ENCODE measurements at places on chromosomes 6 and 20.

DNA sequence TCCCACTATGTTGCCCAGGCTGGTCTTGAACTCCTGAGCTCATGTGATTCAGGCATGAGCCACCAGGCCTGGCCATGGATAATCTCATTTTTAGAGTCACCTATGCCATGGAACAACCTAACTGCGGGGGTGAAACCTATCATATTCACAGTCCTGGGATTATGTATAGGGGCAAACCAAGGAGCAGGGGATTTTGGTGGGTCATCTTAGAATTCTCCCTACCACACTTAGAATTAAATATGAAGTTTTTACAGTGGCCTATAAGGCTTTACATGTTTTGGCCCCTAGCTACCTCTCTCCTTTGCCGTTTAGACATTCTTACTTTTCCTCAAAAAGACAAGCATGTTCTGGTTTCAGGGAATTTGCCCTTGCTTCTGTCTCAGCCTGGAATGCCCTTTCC is 20.6 kb upstream of the VEGFA start:
- no peak for DNase-seq

- no peak for DNase-seq
These were observed 74.7 kb downstream of the POPDC3 start for GRCh38 chr6:105105094-105105493.

GRCh38 chr6:151004383-151005024 is 139.0 kb downstream of the MTHFD1L start:
- no peak for DNase-seq

GRCh38 chr20:40591119-40591518 is 97.9 kb downstream of the MAFB start:
- no peak for DNase-seq

DNA sequence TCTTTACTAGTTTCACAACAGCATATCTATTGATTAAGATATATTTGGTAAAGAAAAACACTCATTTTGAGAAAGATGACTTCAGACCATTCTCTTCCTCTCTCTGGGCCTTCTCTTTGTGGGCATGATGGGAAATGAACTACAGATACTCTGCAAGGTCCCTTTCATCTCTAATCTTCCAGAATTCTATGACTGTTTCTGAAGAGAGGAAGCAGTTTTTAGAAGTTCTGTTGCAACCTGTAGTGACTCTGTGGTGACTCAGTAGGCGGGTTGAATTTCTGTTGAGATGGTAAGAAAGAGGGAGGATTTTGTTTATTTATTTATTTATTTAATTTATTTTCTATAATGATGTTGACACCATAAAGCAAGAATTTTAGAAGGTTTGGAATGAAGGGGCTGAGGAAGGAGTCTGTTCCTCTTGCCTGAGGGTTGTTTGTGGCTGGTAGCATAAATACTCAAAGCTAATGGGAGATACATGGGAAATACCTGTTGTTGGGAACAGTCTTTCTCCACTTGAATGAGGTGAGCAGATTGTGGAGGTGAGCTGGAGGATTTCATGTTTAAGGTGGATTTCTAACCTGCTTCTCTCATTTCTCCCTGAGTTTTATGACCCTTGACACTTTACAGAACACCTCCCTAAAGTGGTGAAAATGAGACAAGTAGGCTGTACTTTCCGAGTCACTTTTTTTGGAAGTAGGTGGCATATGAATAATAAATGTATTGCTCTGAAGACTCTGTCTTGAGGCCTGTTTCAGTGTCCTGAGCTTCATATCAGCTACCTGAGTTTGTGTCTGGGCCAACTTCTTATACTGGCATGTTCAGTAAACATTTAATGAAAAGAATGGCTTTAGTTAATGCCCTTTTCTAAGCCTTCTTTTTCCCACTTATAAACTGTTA is 15.0 kb downstream of the ACSS2 start:
- no peak for DNase-seq

DNA sequence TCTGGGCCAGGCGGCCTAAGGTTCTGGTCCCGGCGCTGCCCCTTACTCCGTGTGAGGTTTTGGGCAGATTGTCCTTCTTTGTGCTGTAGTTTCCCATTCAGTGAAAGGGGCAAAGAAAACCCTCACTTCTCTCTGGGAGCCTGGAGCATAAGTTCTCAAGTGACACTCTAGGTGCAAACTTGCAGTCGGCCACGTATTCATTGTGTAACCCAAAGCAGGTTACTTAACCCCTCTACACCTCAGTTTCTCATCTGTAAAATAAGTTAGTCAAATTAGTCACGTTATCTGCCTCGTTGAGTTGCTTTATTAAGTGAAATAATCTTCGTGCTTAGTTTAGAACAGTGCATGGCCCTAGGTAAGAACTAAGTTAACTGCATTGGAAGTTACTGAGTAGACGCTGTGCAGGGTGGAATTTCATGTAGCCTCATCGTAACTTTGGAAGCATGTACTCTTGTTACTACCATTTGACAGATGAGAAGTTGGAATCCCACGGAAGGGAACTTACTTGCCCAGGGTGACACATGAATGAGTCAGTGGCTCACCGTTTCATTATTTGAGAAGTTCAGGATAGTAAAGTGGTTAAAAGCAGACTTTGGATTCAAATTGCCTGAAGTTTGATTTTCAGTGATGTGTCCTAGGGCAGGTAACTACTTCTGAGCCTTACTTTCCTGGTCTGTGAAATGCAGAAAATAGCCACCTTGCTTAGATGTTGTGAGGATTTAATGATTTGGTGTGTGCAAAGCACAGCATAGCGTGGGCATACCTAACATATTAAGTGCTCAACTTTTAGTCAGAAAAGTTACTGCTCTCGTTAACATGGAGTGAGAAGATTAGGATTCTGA is 556 bp upstream of the MROH8 start:
- DNase-seq: no peak

GRCh38 chr6:145784683-145785082 is 29.9 kb downstream of the FBXO30 start:
- DNase-seq: no peak

DNA sequence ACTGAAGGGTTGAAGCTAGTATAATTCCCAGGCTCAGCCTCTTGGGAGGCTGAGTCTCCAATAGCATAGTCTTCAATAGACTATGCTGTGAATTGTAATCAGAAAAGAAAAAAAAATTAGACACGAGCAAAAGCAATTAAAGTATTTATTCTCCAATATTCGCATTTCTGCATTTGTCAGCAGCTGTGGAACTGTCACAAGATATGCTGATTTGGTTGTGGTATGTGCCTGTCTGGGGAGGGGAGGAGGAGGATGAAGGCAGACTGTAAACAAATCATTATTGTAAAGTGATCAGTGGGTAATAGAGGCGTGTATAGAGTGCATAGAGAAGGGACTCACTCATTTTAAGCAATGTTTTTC is 10.1 kb upstream of the BICRAL start:
- DNase-seq: no peak

GRCh38 chr20:59616306-59616705 is 12.0 kb downstream of the PHACTR3 start:
- no peak for DNase-seq

DNA sequence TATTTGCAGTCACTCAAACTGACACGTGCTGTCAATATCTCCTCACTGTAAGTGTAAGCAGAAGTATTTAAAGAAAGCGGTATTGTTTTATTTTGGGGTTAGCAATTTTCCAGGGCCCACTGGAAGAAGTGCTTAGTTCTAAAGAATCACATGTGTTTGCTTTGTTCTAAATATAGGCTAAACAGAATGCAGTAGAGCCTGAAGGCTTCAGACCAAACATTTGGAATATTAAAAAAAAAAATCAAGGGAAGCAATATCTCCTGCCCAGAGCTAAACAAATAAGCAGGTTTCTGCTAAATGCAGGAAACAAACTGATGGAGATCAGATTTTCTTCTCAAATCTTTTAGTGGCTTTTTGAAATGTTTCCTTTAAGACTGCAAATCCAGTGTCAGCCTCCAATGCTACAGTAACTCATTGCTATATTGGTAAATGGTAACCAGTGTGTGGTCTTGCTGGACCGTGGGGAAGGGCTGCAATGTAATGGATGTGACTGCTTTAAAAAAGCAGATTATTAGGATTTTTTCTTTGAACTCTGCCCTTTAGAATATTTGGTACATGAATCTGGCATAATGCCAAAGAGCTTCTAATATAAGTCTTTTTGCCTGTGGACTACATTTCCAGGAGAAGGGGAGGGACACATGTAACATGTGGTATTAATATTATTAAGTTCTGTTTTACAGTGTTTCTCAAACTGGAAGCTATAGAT is 317.1 kb upstream of the FERMT1 start:
- no peak for DNase-seq

DNA sequence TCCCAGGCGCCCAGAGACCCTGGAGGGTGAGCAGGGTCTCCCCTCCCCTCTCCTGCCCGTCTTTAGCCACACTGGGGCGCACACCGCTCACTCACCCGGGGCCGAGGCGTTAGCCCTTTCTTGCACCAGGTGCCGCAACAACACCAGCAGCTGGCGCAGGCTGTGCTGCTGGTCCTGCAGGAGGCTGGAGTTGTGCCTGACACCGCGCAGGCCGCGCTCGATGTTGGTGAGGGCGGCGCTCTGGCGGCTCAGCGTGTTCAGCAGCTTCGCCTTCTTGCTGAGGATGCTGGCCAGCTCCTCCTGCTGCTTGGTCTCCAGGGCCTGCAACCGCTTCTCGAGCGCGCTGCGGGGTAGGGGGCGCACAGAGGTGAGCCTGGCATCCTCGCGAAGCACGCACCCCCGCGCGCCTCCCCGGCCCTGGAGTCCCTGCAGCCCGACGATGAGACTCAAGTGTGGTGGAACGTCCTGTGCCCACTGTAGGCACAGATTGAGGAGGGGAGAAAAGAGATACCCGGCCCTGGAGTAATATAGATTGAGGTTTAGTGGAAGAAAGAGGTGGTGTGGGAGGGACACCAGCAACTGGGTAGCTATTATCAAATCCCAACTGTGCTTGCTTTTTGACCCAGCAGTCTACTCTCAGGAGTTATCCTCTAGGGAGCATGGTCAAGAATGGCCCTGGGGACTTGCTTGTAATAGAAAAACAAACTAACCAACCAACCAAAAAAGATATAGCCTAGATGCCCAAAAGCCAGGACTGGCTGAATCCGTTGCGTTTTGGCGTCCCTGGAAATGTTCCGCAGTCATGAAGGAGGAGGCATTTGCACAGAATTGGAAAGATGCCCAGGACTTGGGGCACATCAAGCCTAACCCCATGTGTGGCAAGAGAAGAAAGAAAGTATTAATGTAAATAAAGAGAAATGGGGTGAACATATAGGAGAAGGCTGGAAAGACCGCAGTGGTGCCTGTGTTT is 30.9 kb downstream of the ANGPT4 start:
- DNase-seq: no peak

All from NCI-H187 treated with DMSO at 0.1 percent for 48 hours (cell line).